NCI-H2081 treated with DMSO at 0.1 percent for 48 hours (cell line): ENCODE measurements at places on chromosomes 12 and 14.

DNA sequence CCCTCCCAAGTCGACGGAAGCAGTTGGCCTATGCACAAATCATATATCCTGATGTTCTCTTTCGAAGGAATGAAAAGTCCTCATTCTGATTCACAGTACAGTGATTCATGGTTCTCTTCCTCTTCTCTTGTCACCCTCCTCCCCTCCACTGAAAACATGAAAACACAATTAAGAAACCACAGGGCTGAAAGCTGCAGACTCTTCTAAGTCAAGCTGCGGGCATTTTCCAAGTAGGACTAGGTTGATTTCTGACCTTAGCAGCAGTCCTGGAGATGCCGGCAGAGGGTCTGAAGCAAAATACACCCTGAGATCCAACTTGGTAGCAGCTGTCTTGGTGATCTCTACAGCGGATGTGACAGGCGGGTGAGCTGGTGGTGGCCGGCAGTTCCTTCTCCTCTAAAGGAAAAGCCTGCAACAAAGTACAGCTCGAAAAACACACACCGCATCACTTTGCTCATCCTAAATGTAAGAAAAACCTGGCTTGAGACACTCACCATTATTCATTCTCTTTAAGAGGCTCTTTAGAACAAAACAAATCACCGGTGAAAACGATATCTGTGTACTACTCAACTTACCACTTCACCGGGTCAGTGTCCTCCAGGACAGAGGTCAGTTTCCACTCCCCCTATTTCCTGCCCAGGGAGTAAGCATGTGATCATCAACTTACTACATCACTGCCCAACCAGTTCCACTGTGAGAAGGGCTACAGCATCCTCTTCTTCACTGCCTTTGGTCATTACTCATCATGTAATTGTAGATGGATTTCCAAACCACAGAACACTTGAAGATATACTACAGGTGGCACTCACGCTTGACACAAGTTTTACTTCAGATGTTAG is 6.0 kb downstream of the TMCC3 start:
- DNase-seq, result no peak

DNA sequence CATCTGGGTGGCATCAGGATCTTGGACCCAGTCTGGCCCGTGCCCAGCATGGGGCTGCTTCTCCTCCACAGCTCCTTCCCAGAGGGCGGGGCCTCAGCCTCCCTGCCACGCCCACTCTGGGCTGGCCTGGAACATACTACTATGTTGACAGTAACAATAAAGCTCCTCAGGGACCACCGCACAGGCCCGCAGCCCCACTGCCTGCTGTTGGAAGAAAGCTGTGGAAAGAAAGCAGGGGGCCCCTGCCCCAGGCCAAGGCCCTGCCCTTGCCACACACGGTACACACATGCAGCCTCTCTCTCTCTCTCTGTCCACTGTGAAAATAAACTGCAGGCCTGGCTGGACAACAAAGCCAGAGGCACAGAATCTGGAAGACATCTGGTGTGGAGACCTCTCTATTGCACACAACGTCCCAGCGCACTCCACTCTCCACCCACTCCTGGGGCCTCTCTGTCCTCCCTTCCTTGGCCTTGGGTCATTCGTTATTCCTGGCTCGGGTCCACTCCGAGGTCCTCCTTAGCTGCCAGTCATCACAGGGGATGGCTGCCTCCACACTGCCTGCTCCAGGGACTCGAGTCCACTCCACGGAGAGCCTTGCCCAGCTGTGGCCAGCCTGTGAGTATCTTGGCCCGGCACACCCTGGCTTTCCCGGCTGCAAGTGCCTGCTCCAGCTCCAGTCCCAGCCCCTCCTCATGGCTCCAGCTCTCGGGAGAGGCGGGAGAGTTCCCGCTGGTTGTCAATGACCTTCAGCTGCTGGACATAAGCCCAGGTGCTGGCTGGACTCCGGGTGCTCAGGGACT is 11.8 kb upstream of the ENDOU start:
- DNase-seq, result no peak

GRCh38 chr14:20294636-20295035 is 11.1 kb downstream of the TTC5 start:
- DNase-seq, result no peak

DNA sequence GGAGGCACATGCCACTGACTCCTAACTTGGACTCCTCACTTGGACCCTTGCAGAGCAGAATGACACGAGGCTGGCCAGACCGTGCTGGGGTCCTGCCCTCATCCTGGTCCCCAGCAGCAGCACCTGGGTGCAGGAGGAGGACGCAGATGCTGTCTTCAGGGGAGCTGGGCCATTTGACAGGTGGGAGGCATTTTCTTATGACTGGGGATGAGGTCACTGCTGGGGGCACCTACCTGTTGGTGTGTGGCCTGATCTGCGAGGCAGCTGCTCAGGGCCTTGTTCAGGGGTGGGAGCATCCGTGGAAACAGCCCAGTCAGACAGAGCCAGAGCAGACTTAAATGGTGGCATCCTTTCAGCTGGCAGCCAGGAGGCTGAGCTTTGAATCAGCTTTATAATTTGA is 57.3 kb downstream of the CACNA1C start:
- no peak for DNase-seq

- no peak for DNase-seq
Measured at GRCh38 chr14:61258985-61259384, 22.2 kb downstream of the TMEM30B start.

DNA sequence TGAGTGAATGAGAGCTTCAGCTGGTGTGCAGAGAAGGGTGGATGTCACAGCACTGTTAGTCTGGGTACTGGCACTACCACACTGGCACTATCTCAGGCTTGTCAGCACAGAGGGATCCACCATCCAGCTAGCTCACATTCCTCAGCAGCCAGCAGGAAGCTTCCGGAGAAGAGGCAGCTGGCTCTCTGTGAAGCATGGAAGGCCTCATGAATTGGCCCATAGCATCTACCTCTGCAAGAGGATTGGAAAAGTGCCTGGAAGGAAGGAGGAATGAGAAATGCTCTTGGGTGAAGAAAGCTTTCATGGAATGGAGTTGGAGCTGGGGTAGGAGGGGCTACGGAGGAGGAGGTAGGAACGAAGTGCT is 9.9 kb downstream of the KRT83 start:
- no peak for DNase-seq

DNA sequence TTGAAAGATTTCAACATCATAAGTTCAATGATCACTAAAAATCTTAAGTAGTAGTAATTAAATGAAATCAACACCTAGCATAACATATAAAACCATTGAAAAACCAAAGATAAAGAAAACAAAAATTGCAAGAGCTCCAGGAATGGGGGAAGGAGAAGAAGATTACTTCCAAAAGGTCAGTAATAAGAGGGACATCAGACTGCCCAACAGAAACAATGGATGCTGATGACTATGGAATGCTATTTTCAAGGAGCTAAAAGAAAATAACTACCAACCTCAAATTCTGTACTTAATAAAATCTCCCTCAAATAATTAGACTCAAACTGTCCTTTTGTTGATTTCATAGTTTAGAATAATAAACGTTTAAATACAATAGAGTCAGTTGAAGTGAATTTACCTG is 314.5 kb upstream of the LMO3 start:
- no peak for DNase-seq

GRCh38 chr14:65356327-65356836 is 56.1 kb upstream of the FUT8 start:
- DNase-seq, result no peak

GRCh38 chr14:36555998-36556743 is 26.2 kb downstream of the NKX2-8 start:
- no peak for DNase-seq

DNA sequence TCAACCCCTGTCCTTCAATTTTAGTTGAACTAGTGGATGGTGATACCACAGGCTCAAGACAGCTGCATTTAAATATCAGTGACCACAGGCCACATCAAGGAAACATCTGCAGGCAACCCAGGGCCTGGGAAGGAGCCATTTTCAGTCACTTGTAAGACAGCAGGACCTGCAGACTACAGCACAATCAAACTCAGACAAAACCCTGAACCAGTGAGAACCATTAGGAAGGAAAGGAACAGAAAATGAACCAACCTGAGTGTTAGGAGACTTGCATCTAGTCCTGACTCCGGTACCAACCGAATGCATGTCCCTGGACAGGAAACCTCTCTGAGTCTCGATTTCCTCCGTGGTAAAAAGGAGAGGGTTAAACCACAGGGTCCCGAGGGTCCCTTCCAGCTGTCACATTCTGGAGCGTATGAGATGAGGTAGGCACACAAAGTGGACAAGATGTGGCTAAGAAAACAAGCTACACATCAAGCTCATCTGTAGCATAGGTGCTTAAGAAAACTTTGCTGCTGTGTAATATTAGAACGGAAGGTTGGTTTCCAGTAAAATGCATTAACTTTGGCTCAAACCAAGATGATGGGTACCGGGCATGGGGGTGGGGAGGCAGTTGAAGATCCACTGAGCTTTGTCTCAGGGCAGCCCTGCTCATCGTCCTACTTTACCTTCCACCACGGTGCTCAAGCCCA is 1.6 kb upstream of the CDKN1B start:
- no peak for DNase-seq

GRCh38 chr12:22733756-22734155 is 108.8 kb downstream of the ETNK1 start:
- no peak for DNase-seq

DNA sequence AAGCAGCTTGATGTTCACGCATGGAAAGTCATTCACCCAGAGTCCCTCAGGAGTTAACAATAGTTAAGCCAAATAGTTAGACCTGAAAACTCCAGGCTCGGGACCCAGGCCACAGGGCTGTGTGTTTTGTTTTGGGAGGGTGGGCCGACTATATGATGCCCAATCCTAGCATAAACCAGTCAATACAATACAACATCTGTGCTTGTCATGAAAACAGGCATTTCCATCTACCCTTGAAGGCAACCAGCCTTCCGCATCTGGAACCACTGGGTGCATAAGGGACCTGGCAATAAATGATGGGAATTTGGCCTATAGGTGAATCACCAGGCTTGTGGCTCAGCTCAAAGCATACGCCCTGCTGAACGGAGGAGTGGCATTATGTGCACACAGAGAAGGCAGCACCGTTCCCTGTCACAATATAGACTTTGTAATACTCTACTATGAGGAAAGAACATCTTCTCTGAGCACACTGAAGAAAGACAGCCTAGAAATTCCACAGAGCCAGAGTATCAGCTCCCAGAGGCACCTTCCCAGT is 91.0 kb upstream of the FOXN3 start:
- DNase-seq, result no peak

DNA sequence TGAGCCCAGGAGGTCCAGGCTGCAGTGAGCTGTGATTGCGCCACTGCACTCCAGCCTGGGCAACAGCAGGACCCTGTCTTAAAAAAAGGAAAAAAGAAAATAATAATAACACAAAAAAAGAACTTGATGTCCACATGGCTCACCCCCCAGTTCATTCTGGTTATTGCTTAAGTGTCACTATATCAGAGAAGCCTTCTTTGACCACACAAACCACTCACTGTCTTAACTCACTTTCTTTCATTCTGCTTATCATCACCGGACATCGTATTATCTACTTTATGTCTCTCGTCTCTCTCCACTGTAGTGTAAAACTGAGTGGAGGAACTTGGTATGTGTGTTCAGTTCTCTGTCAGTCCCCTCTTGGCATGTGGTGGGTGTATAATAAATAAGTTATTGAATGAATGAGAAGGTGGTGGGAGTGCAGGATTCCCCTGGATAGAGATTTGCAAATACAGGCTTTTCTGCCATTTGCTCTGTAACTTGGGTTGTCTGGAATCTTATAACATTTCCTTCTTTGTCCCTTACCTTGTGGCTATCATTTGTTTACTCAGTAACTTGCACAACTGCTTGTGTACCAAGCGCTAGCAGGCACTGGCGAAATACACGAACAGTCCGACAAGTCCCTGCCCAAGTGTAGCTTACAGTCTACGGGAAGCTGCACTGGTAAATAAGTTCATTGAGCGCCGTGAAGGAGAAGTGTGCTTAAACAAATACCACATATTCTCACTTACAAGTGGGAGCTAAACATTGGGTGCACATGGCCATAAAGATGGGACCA is 86.6 kb upstream of the TRAF3 start:
- no peak for DNase-seq

GRCh38 chr14:32372154-32372553 is 43.1 kb downstream of the AKAP6 start:
- DNase-seq, result no peak

GRCh38 chr12:120979220-120979861 is 998 bp downstream of the HNF1A start:
- DNase-seq, result no peak

DNA sequence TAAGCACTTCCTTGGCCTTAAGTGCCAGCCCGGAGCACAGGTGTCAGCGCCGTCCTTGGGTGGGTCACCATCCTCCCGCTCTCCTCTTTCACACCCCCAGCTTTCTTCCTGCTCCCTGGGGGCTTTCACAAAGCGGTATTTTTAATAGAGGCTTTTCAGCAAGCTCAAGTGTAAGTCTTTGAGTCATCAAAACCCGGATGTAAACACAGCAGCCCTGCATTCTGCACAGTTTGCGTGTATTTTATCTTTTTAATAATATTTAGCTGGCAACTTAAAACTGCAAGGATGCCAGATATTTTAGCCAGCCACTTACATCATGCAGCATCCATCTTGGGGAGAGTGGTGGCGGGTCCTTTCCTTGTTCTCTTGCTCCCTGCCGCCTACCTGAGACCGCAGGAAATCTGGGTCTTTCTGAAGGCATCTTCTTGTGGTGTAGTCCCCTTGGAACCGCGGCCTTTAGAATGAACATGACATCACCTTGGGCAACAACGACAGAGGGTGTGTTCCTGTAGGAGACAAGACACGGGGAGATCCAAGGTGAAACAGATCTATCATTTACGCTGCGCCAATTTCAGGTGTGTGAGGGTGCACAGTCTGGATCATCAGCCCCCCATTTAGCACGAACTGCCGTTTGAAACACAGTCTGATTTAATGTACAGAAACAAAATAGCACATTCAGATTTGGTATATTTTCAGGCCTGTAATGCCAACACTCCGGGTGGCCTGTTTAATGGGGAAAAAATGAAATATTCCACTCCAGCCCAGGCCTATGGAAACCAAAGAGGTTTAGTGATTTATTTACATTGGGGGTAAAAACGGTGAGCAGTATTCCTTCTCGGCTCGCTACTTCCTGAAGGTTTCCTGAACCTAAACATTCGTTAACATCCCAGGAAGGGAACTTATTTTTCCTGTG is 12.5 kb upstream of the IRF2BPL start:
- peak; percentile 74 for DNase-seq

DNA sequence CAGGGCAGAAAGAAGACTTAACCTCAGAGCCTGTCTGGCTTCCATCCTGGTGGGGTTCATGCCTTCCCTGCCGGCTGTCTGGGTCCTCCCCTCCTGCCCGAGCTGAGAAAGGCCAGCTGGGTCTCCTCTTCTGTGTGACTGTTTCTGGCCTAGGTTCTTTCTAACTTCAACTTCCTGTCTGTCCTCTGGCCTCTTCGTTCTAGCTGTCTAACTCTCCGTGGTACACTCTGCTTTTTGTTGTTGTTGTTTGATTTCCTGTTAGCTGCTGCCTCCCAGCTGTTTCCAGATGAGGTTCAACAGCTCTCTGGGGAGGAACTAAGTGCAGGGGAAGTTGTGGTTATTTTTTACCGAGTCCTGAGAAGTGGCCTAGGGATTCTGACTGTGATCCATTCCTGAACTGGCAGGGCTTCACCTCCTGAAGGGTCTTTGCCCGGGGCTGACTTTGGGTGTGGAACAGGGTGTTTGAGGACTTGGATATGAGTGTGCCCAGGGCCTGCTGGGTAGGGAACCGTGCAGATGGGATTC is 3.2 kb downstream of the MLXIP start:
- no peak for DNase-seq
